ENCODE measurements at places on chromosomes 16 and 17.

DNA sequence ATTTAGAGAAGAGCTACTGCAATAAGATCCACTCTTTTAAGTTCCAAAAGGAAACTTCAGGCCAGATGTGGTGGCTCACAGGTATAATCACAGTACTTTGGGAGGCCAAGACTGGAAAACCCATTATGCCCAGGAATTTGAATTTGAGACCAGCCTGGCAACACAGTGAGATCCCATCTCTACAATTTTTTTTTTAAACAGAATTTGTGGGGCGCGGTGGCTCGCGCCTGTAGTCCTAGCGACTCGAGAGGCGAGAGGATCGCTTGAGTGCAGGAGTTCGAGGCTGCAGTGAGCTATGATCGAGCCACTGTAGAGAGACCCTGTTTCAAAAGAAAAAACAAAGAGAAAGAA, 793 bp downstream of the COG7 start:
- DNase-seq = no peak

GRCh38 chr17:10657879-10658278, 770 bp upstream of the MYH3 start:
- no peak for DNase-seq

DNA sequence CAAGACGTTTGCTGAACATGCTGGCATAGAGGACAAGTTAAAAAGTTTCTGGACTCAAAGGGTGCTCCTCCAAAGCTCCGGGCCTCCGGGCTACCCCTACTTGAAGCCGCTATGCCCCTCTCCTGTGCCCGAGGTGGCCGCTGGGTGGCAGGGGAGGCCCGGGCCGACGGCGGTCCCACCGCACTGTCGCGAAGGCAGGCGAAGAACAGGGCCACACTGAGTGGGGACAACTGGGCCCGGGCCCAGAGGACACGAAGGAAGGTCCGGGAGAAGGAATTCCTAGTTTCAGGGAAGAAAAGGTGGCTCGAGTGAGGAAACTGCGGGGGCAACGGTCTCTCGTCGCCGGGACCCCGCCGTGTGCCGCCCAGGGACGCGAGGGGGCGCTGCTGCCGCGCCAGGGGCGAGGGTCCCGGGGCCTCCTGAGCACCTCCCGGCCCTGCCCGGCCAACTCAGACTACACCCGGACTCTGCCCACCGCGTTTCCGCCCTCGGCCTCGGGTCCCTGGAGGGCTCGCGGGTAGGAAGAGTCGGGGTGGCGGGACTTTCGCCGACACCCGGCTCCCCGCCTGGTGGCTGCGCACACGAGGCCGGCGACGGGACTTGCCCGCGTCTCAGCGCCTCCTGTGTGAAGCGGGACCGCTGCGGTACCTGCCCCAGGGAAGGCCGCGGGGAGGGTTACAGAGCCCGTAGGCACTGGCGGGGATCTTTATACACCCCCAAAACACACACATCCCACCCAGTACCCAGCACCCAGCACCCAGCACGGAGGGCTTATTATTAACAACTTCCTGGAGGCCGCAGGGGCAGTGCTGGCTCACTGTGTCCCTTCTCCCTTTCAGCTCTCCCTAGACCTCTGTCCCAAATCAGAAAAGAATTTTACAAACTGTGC, 772 bp upstream of the CHCT1 start:
- peak; percentile 73 for DNase-seq

- no peak for DNase-seq
Measured at GRCh38 chr17:67311575-67311974, 54.8 kb downstream of the PSMD12 start.

DNA sequence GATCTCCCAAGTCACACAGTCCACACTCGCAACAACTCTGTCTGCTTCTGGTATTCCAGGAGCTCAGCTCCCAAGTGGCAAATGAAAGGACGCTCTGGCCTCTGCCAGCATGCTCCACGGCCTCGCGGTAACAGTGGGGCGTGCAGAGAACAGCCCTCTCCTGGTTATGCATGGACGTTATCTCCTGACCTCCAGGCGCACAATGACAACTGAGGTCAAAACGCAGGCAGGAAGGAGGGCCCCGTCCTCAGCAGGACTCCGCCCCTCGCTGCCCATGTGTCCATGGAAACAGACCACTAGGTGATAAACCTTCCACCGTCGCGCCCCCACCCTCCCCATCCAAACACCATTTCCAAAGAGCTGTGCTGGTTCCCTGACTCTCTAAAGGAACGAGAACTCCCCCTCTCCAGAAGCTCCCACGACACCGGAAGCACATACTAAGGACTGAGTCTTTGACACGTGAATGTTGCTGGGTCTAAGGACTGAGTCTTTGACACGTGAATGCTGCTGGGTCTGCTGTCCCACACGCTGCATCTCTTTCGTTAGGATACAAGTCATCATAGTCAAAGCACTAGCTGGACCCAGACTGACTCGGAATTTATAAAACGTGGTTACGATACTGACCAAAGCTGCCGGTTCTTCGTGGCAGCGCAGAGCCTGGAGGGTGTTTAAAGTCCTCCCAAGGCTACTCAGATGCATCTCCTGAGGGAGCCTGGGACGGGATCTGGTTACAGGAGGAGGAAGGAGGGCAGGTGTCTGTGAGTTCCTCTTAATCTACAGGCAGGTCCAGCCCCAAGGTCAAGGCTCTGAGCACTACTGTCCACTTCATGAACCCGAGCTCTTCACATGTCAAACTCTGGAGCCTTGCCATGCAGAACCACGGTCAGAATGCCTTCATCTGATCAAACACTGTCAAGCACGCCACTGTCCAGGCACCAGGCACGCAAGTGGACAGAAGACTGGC, 43.9 kb downstream of the KLHDC4 start:
- no peak for DNase-seq

GRCh38 chr16:79698341-79698753, 97.8 kb upstream of the MAF start:
- no peak for DNase-seq

GRCh38 chr16:83746611-83747010, 61.2 kb upstream of the HSBP1 start:
- DNase-seq = no peak

DNA sequence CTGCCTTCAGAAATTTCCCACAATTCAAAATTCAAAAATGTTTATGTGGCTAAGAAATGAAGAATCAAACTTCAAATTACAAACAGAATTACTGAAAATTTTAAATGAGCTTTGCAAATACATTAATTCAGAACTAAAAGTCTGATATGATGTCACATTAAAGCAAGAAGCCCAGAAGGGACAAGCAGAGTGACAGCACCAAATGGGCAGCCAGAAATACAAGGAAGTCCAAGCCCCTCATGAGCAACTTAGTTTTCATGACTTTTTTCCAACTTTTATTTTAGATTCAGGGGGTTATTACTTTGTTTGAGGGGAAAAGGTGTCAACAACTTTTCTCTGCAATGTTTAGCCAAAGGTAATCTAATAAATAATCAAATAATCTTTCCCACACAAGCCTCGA, 21.5 kb downstream of the UBE2G1 start:
- no peak for DNase-seq

DNA sequence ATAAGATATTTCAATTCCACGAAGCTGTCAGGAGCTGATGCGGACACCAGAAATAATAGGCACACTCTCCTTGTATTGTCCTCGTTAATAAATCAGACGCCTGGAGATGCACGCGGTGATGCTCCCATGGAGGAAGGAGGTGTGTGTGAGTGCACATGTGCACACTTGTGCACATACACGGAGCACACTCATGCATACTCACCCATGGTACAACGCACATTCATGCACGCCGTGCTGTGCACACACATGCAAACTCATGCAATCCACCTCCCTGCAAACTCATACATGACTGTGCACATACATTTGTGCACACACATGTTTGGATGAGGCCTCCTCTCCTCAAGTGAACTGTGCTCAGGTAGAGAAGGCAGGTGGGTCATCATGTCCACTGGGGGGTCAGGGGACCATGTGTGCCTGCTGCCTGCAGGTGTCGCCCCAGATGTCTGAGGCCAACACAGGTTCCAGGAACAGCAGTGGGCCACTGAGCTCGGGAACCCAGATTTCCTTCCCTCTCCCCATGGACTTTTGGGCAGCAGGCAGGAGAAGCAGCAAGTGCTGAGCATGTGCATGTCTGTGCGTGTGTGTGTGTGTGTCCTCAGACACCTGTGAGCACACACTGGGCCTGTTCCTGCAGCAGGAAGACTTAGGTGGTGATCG, 165.3 kb downstream of the SDK2 start:
- DNase-seq = no peak

GRCh38 chr16:85699628-85700027, 10.9 kb upstream of the GINS2 start:
- no peak for DNase-seq

- no peak for DNase-seq
Measured at GRCh38 chr16:52825892-52826291, 226.8 kb downstream of the CHD9NB start.

DNA sequence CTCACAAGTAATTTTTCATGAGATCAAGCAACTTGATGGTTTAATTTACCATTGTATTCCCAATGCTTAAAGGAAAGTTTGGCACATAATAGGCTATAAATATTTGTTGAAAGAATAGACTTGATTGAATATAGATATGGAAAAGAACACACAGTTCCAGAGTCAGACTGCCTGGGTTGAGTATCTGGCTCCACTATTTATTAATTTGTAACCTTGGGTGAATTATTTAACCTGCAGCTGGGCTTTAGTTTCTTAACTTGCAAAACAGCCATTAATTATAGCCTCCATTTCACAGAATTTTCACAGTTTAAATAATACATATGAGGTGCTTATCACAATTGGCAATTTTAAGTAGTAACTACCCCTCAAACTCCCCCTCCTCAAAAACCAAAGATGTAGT, 73.6 kb downstream of the NCOR1 start:
- DNase-seq = no peak

DNA sequence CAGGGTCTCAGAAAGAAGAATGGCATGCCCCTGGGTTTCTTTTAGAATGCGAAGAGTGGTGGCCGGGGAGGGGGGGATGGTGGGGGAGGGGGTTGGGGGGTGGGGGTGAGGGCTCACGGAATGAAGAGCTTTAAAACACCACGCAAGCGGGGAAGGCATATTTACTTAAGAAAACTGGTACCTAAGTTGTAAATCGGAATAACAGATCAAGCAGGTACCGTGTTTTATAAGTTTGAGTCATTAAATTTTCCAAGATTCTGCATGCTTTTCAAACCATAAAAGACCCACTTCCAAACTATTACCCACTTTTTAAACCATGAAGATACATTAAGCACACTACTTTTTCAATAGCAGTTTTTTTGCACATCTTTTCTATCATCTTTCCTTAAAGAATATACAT, 130.2 kb downstream of the STX8 start:
- DNase-seq = no peak

DNA sequence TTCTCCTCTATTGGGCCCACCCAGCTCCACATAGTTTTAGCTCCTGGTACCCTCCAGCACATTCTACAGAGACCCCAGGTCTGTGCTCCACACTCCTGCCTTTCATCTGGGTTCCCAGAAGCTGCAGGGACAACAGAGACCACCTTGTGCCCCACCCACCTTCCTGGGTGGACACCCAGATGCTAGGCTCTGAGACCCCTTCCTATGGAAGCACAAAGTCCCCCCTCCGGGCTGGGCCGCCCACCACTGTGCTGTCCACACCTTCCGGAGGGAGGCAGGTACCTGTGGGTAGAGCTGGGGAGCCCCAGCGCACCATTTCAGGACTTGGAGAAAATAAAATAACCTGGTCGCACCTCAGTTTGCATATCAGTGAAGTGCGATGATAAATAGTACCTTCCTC, 224.9 kb upstream of the FOXF1 start:
- no peak for DNase-seq

DNA sequence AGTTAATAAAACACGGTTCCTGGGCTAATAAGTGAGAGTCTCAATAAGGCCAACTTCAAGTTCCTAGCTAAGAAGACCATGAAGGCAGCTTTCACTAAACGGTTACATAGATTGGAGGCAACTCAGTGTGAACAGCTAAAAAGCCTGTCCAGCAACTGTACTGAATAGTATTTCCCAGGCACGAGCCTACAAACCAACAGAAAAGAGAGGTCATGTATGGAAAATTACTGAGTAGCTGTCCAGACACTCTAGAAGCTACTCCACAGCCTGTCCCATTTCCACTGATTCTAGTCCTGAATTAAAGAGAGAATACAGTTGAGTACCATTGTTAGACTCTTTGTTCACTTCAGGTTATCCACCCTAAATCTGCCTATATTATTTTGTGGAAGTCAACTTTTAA, 36.5 kb upstream of the C17orf78 start:
- no peak for DNase-seq

- no peak for DNase-seq
Measured at GRCh38 chr17:72710834-72711233, 381.7 kb downstream of the SLC39A11 start.

GRCh38 chr17:75346906-75347305, 57.7 kb upstream of the SLC25A19 start:
- DNase-seq = no peak

- DNase-seq = no peak
Measured at GRCh38 chr17:81398832-81399411, 3.7 kb downstream of the BAHCC1 start.

DNA sequence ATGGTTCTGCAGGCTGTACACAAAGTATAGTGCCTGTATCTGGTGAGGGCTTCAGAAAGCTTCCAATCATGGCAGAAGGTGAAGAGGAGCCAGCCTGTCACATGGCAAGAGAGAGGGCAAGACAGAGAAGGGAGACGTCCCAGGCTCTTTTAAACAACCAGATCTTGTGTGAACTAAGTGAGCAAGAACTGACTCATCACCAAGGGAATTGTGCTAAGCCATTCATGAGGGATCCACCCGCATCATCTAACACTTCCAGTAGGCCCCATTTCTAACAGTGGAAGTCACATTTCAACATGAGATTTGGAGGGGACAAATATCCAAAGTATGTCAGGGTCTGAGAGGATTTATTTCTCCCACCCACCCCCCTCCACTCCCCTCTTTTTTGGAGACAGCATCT, 56.2 kb upstream of the ELAC2 start:
- no peak for DNase-seq

DNA sequence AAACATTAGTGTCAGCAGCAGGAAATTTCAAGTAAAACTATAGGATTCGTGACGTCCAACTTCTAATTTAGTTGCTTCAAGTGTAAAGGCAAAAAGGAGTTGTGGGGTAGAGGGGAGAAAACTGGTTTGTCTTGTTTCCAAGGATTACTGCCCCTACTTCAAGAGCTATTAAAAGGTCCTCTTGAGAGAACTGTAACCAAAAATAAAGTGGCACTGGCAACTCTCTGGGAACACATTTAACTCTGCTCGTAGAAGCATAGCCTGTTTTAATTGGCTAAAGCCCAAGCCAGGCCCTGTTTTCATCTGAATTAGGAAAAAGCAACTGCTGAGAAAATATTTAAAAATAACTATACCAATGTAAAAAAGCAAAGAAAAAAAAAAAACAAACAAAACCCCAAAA, 51.8 kb upstream of the AKAP1 start:
- DNase-seq = no peak

GRCh38 chr17:969811-970355, 9.7 kb downstream of the NXN start:
- DNase-seq = no peak

DNA sequence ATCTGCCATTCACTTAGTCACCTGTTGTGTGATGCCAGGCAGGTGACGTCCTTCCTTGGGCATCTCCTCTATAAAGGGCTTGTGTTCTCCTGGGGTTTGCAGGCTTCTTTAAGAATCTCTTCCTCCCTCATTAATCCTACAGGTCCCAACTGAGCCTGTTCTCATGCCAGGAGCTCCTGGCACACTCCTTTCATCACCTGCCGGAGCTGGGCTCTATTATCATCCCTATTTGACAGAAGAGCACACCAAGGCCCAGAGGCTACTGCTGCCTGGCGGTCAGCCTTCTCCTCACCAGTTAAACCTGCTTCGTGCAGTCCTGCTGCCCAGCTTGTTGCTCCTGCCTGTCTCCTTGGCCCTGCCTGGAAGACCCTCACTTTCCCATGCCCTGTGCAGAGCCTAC, 51.2 kb downstream of the RAI1 start:
- no peak for DNase-seq

Measured in stimulated activated CD4-positive, alpha-beta T cell treated with anti-CD3 and anti-CD28 coated beads, Interleukin-2, amount 100 ng/mL, for 48 hours (primary cell).